ENCODE measurements at places on chromosomes 4 and X. TPM values are rescaled to one million over a fixed set of nuclear protein-coding genes. Genes with fewer than 3 reads are reported as not detected.

Gene PPEF2
- total RNA-seq, result not detected

Gene GLRA3
- not detected for total RNA-seq

Gene EGF
- 0.13 TPM for total RNA-seq

Gene UFSP2
- total RNA-seq, result 21.3 TPM
